ENCODE measurements at places on chromosomes 2 and 18. TPM values are rescaled to one million over a fixed set of nuclear protein-coding genes. Genes with fewer than 3 reads are reported as not detected.

DNA sequence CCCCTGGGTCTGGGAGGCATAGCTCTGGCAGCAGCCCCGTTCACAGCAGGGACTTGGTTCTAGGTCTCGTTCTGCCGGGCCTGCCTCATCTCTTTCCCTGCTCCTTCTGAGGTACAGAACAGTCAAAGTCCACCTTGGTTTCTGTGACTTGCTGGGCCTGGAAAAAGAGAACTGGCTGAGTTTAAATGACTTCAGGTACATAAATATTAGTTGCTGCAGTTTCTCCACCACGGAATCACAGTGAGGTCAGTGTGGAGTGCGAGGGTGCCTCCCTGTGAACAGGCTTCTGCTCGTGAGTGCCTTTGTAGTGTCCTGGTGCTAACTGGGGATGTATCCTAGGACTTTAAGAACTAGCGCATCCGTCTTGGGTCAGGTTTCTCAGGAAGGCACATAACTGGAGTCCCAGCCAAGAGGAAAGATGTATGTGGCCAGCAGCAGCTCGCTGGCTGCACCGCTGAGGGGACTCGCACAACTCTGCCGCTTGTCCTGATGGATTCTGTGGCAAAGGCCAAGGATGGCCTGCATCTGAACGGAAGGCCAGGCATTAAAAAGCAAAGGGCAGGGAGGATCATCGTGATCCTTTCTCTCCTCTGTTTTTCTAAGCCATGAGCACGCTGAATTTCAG lies 188.6 kb downstream of the SH3RF3 start:
- DNase-seq = no peak

DNA sequence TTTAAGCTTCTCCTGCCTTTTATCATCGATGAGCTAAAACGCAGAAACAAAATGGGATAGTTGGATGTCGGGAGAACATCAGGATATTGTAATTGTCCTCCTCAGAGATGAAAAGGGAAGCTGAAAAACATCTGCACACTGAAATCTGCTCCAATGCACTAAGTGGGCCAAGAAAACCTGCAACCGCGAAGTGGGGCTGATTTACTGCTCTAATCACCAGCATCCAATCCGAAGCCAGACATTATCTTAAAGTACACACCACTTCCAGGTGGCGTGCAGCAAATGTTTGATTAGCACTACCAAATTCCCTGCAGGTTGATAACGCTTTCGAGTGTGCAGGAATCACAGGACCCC lies 230.3 kb upstream of the SLC14A2 start:
- no peak for DNase-seq

GRCh38 chr2:6499691-6500090 lies 366.0 kb downstream of the CMPK2 start:
- no peak for DNase-seq

GRCh38 chr2:53802617-53803151 lies 15.8 kb downstream of the ERLEC1 start:
- DNase-seq = no peak

- DNase-seq = no peak
Measured at GRCh38 chr2:25524507-25524906, 148.9 kb downstream of the DTNB start.

- DNase-seq = no peak
Measured at GRCh38 chr2:14633461-14634181, 1.1 kb downstream of the LRATD1 start.

GRCh38 chr2:195515551-195515950 lies 141.5 kb upstream of the SLC39A10 start:
- DNase-seq = no peak

DNA sequence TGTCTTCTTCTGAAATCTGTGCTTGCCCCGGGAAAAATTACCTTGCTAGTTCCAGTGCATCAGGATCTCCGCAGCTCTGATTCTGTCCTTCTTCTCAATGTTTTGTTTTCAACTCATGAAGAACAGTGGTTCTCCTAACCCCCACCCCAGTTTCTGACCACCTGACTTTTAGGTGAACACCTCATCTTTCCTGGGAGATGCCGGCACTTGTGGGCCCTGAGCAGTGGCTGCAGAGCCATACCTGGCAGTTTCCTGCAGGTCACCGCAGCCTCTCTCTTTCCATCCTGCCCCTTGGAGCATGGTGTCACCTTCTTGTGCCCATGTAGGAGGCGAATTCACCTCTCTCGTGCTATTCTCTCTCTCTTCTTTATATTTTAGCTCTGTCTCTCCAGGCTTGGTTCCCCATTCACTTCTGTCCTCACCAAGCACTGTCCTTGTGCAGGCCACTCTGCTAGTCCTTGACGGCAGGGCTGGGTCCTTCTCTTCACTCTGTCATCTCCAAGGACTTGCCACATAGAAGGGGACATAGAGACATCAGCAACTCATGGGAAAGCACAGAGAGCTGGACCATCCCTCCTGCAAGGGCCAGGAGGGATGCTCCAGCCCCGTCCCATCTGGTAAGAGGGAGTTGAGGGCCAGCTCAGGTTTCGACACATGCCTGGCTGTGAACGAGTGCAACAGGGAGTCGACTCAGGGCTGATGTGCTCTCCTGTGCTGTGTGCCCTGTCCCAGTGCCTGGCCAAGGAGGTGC lies 59.1 kb downstream of the DDX1 start:
- DNase-seq = no peak

Gene SULT1C4
- total RNA-seq = 1.7 TPM

Gene DYSF
- total RNA-seq = 17.2 TPM

All from SJSA1 (cell line).